Tongue (tissue), 3 donors: ENCODE measurements at places on chromosomes 7 and 10.

DNA sequence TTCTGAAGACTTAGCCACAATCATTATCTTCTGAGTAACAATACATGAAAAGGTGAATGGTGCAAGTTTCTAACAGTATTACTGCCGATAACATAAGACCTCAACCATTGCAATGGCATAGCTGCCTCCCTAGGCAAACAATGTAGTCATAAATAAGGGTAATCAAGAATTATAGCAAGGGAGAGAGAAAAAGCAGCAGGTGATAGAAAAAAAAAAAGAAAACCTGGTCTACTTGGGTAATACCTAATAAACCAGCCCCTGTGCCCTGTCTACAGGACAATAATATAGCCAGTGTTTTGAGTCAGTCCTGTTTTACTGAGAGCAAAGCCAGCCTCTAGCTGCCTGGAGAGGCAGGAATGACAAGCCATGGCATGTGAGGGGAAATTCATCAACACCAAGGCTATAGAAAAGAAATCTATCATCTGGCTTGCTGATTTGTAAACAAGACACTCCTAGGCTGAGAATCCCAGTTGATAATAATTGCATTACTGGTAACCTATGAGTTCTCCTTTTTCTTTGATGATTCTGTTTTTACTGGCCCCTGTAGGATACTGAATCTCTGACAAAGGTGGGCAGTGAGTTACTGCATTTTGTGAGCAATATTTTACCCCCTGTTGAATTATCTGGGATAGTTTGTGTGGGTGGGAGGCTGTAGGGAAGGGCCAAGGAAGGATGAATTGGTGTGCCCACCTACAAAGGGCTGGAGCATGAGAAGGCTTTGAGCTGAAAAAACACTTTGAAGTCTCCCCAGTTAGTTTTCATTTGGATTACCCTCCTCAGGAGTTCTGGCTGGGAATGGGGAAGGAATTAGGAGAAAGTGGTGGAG is 1.7 kb upstream of the WEE2 start:
- no peak for DNase-seq

DNA sequence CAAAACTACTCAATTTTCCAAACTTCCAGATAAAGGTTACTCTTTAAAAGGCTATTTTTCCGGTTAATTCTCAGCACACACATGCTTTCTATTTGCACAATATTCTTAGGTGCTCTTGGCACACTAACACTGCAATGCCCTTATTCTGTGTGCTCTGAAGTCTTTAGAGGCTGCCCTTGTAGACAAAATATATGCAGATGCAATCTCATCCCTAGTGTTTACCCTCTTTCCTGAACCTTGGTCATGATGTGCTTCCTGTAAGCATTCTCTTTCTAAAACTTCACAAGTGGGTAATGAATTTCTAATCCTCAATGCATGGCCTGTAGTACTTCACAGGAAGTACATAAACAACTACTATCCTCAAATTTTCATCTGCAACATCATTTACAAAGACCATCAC is 41.1 kb upstream of the TUBB8 start:
- DNase-seq: no peak

- no peak for DNase-seq
These were observed 18.4 kb downstream of the TMEM273 start for GRCh38 chr10:49169776-49170175.

DNA sequence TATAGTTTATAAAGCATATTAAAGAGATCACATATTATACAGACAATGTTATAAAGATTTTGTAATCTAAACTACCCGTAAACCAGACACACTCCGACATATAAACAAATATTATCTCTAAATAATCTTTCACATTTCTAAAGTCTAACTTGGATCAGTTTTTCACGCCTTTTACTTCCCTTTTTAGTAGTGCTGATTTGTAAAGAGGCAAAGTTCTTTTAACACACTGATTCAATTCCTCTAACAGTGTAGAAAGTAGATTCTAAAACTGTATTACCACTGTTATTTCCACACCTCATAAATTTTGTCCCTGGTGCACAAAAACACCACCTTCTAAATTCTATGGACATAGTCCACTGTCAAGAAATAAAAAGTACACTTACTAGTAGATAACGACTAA is 230.9 kb downstream of the DOCK4 start:
- DNase-seq: no peak

- DNase-seq: peak; percentile 29
These were observed 282.5 kb downstream of the GALNT17 start for GRCh38 chr7:71414490-71414889.
